NT2/D1 (cell line): ENCODE measurements at places on chromosomes 1 and 21.
A peak's percentile ranks its signal among the peaks of the same experiment; 100 is the strongest.

GRCh38 chr1:25472471-25472870 is 41.8 kb downstream of the MACO1 start:
- DNase-seq: no peak

- no peak for DNase-seq
These were observed 27.9 kb downstream of the ARHGEF16 start for GRCh38 chr1:3482378-3482849.

DNA sequence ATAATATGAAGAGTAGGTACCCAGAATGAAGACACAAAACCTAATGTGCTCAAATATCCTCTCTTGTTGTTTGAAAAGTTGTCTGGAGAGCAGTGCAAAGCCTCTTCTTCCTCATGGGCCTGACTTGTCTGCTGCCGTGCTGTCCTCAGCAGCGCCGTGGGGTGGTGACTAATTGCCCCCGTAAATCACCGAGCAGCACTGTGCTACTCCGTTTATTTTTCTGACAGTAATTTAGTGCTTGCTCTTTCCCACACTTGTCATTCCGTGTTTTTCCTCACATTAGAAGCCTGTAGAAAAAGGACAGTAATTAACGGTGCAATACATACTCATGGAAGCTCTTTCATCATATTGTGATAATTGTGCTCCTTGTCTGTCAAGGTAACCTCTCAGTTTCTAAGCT is 114.8 kb upstream of the BARHL2 start:
- DNase-seq: no peak

- DNase-seq: no peak
These were observed 39.3 kb downstream of the HMGB4 start for GRCh38 chr1:33903210-33903589.

DNA sequence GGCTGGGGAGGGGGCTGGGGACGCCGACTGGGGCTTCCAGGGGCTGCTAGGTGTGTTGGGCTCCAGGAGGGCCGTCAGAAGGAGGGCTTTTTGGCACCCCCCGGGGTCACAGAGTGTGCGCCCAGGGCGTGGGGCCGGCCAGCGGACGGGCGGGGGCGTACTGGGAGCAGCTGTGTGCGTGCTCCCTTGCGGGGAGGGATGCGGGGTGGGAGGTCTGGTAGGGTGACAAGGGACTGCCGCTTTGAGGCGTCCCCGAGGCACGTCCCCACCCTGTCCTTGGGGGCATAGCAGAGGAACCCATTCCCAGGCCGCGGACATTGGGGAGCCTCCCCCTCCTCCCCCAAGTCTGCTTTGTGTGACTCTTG is 1.1 kb downstream of the FOXO6 start:
- DNase-seq: no peak

DNA sequence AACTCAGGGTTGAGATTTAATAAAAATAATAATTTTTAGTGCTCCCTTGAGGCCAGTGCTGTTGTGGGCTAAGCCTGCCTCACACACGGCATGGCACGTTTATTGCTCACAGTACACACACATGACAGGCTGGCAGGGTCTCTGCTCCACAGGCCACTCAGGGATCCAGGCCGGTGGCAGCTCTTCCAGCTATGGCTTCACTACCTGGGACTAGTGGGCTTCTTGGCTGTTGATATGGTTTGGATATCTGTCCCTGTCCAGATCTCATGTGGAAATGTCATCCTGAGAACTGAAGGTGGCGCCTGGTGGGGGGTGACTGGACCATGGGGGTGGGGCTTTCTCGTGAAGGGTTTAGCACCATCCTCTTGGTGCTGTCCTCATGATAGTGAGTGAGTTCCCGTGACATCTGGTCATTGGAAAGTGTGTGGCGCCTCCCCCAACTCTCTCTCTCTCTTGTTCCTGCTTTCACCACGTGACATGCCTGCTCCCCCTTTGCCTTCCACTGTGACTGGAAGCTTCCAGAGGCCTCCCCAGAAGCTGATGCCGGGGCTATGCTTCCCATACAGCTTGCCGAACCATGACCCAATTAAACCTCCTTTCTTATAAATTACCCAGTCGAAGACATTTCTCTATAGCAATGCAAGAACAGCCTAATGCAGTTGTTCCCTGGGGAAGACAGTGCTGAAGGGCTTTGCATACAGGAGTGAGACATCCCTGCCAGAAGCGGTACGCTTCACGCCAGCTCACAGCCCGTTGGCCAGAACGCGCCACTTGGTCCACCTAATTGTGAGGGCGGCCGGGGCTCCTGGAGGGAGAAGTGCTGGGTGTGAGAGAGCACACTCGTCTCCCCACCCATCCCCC is 226.9 kb upstream of the C1orf174 start:
- no peak for DNase-seq

GRCh38 chr1:232369451-232370296 is 260.3 kb downstream of the SIPA1L2 start:
- DNase-seq: no peak

DNA sequence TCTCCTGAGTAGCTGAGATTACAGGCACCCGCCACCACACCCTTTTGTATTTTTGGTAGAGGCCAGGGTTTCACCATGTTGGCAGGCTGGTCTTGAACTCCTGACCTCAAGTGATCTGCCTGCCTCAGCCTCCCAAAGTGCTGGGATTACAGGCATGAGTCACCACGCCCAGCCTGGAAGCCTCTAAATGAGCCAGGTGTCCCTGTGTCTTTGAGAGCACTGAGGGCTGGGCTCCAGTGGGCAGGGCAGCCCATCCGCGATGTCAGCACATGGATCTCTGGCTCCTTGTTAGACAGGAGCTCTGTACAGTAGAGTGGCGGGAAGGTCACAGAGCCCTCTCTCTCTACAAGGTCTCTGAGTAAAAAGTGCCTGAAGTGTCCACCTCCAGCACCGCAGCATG is 124.3 kb downstream of the PGBD5 start:
- DNase-seq: no peak

DNA sequence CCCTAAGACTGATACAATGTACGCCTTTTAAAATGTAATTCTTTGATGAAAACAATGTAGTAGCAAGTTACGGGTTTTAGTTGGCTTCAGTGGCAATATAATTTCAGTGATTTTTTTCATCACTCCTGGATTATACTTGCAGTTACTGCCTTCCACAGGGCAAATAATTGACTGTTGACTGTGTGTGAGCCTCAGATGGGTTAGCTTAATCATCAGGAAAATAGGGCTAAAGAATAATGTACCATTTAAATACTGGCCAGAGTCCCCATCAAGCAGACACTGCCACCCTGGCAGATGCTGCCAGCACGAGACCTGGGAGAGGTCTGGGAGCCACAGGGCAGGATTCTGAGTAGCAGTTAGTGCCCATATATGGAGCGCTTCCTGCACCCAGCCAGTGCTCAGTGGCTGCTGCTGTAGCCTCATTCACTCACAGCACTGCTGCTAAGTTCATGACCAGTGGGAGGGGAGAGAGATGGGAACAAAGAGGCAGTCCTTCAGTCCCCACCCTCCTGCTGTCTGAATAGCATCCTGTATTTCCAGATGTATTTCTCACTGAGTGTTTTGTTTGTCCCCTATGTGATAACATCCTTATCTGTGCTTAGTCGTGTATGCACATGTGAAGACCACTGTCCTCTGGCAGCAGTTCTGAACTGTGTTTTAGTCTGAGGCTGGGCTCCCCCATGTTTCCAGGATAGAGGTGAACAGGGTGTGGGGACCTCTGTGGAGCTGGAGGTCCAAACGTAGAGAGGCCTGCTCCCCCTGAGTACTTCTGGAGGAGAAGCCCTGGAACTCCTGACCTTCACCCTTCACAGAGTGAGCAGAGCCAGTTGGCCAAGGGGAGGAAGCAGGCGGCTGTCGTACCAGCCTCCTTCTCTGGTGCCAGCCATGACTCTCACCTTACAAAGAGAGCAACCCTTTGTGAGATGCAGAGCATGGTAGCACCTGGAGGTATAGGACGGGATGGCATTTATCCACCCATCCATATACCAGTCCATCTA is 80.4 kb downstream of the ADARB1 start:
- DNase-seq: peak; percentile 57

GRCh38 chr1:229286099-229286766 is 15.3 kb downstream of the RAB4A start:
- no peak for DNase-seq

DNA sequence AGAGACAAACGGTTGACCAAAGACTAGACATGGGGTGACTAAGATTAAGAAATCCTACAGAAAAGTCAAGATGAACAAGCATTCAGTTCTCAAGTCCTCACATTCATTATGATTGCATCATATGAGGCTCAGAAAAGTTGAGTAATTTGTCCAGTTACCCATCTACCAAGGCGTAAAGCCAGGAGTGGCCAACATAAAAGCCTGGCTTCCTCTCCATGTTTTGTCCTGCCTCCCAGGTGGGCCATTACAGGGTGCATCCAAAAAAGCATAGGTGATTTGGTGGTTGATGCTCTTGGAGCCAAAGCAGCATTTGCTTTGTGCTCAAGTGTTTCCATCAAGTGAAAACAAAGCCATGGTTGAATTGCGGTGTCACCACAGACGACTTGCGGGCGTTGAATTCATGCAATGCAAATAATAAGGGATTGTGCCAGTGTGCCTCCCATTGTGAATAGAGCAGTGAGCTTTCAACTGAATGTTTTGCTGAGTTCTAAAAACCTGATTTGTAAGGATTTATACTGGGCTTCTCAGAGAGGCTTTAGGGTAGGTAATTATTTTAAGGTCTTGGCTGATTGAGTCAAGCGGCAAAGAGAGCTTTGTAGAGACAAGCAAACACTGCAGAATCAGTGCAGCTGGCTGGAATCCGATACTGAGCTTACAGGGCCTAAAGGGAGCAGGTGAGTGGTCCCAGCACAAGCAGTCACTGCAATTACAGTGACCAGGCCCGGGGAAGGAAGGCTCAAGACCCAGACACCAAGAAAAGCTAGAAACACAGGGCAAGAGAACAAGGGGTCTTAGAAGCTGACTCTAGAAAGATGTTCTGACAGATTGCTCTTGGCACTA is 54.1 kb downstream of the KCNJ15 start:
- DNase-seq: no peak

DNA sequence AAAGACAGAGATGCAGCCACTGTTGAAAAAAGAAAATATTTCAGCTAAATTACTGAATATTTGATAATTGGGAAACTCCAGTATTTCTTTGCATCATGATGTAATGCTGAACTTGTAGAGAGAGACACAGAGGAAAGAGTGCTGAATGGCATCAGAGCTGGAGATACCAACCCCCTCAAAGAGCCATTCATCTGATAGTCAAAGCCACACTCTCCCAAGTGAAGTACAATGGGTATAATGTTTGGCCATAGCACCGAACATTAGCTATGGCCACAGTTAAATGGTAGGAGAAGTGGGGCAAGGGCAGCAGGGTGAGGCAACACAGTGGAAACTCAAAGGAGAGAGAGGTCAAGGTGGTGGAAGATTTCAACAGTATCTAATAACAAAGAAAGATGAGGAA is 107.5 kb upstream of the TNFSF4 start:
- no peak for DNase-seq

GRCh38 chr1:151013518-151013917 is 5.3 kb downstream of the PRUNE1 start:
- no peak for DNase-seq

GRCh38 chr1:168654198-168654915 is 74.6 kb downstream of the DPT start:
- DNase-seq: no peak

DNA sequence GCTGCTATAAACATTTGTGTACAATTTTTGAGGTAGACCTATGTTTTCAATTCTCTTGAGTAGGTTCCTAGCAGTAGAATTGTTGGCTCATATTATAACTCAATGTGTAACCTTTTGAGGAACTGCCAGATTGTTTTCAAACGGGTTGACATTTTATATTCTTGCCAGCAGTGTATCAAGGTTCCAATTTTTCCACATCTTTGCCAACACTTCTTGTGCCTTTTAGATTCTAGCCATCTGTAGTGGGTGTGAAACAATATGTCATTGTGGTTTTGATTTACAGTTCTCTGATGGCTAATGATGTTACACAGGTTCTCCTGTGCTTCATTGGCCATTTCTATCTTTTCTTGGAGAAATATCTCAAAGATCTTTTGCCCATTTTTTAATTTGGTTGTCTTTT is 36.4 kb downstream of the MAP3K7CL start:
- no peak for DNase-seq

DNA sequence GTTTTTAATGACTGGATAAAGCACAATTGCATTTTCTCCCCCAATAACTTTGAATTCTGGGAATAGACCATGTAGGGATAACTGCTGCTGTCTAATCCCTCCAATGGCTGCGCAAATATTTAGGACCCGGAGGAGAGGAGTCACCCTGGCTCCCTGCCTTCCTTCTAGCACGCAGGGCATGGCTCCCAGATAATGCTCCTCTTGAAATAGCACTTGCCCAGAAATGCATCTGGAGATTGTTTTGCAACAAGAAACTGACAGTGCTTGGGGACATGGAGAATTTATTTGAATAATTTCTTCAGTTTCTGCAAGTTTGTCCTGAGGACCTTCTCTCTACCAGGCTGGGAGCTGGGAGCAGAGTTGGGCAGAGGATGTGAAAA is 83.5 kb downstream of the MAN1C1 start:
- DNase-seq: no peak

DNA sequence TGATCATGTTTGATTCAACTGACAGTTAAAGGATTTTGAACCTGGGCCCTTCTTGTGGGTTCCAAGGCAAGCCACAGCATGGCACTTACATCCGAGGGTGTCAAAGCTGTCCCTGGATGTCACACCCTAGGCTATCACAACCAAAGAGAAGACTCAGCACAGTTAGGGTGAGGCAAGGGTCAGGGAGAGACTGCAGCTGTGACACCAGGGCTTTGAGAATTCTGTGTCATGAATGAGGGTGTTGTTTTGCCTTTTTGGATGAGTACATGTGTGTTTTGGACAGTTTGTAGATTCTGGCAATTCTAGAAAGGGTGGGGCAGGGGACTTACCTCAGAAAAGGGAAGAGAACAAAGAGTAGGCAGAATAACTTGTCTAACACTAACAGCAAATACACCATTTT is 37.8 kb upstream of the ZNF326 start:
- no peak for DNase-seq

- DNase-seq: no peak
These were observed 86.1 kb upstream of the PBX1 start for GRCh38 chr1:164472841-164473240.

GRCh38 chr1:166062421-166063070 is 104.3 kb downstream of the FAM78B start:
- no peak for DNase-seq

- no peak for DNase-seq
These were observed 176.4 kb downstream of the MIS18A start for GRCh38 chr21:32102426-32102825.

DNA sequence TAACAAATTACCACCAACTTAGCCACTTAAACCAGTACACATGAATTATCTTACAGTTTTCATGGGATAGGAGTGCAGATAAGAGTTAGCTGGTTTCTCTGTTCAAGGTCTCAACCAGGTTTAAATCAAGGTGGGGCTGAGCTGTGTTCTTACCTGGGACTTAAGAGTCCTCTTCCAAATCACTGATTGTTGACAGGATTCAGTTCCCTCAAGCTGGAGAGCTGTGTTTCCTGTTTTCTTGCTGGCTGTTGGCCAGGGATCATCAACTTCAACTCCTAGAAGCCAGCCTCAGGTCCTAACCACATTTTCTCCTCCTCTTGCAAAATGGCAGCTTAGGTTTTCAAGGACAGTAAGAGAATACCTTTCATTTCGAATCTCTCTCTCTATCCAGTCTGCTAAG is 123.8 kb upstream of the CHRM3 start:
- DNase-seq: no peak
